IMR-90 (cell line): ENCODE measurements at places on chromosomes 6 and 20.
A peak's percentile ranks its signal among the peaks of the same experiment; 100 is the strongest.

DNA sequence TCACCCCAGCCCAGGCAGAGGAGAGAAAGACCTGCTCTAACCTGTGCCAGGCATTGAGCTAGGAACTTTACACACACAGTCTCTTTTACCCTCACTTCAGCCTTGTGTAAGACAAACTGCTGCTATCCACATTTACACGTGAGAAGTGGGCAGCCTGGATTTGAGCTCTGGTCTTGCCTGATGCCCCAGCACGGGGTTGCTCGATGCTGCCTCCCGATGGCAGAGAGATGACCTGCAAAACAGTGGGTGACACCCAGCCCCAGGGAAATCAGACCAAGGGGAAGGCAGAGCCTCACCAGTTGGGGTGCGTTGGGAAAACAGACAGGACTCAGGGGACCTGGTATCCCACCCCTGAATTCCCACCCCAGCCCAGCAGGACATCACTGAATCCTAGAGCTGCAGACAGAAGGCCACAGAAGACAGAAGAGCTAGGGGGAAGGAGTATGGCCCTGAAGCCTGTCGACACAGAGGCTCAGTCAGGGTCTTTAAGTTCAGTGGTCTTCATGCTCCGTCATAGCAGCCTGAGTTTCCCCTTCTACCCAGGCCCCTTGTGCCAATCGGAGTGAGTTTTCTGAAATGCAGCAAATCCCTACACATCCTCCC, 990 bp downstream of the BPI start:
- peak; percentile 38 for DNase-seq

DNA sequence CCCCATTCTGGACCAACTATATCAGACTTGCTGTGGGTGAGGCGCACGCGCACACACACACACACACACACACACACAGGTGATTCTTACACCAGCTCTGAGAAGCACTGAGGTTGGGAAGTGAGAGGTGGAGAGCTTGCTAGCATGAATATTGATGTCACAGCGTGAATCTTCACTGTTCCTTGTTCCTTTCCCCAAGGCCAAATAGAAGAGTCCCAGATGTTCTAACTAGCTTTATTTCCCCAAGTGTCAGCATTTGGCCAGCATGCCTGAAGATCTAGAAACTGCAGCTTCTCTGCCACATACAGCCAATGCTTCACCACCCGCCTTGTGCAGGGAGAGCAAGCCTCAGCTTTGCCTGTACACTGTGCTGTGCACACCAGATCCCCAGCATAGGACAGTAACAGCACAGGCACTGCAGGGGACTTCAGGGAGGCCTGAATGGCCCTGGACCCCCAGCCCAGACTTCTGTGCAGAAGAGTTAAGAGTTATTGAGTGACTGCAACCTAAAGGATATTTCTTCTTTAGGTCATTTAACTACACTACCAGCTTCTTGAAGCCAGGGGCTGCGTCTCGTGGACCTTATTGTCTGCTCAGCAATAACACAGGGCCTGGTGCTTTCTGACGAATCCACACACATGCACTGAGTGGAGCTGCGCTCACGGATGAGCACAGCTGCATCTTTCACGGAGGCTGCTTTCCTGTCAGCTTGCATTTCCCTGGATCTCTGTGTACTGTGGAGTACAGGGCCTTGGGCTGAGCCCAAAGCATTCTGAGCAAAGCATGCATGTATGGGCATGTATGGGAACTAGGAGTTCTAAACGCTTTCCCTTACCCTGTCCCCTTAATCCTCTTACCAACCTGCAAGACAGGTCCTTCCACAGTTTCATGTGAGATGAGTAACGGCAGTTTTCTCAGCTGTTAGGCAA, 13.9 kb upstream of the CD93 start:
- no peak for DNase-seq

- no peak for DNase-seq
These were observed 25.5 kb downstream of the DDO start for GRCh38 chr6:110389689-110390382.

DNA sequence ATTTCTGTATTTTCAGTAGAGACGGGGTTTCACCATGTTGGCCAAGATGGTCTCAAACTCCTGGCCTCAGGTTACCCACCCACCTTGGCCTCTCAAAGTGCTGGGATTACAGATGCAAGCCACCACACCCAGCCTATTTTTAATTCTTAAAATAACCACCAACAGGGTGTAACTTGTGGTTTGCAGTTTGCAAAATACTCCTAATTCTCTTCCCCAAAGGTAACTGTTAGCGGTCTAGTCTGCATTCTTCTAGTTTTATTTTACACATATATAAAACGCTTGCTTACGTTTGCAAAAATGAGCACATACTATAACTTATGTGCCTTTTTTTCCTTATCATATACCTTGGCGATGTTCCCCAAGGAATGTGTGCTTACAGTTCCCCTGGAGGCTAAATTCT, 25.6 kb upstream of the CHMP4B start:
- DNase-seq = no peak

- DNase-seq = no peak
These were observed 343.6 kb downstream of the FRK start for GRCh38 chr6:115717062-115717461.

GRCh38 chr6:3665608-3666007, 85.9 kb downstream of the PXDC1 start:
- DNase-seq = no peak

DNA sequence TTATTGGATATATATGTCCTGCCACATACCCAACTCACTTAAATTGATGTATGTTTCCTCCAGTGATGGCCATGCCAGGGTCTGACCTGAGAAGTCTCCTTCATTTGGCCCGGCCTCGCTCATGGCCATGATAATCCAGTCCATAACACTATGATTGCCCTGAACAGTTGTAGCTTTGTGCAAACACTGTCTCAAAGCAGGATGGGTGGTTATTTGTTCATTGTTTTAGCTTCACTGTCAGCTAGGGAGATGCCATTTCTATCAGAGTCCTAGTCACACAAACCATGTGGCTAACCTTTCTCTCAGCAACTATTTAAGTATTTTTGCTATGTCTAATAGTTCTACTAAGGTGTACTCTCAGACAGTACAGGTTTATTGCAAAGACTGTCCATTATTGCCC, 47.6 kb upstream of the ZNF337 start:
- no peak for DNase-seq

GRCh38 chr20:62210496-62210855, 9.6 kb downstream of the HRH3 start:
- no peak for DNase-seq

GRCh38 chr6:8562125-8562524, 126.8 kb upstream of the SLC35B3 start:
- DNase-seq = no peak

GRCh38 chr20:63973636-63974401, 4.1 kb upstream of the ZNF512B start:
- DNase-seq = peak; percentile 79

- DNase-seq = no peak
These were observed 1.3 kb upstream of the RNF217 start for GRCh38 chr6:124960757-124961463.

DNA sequence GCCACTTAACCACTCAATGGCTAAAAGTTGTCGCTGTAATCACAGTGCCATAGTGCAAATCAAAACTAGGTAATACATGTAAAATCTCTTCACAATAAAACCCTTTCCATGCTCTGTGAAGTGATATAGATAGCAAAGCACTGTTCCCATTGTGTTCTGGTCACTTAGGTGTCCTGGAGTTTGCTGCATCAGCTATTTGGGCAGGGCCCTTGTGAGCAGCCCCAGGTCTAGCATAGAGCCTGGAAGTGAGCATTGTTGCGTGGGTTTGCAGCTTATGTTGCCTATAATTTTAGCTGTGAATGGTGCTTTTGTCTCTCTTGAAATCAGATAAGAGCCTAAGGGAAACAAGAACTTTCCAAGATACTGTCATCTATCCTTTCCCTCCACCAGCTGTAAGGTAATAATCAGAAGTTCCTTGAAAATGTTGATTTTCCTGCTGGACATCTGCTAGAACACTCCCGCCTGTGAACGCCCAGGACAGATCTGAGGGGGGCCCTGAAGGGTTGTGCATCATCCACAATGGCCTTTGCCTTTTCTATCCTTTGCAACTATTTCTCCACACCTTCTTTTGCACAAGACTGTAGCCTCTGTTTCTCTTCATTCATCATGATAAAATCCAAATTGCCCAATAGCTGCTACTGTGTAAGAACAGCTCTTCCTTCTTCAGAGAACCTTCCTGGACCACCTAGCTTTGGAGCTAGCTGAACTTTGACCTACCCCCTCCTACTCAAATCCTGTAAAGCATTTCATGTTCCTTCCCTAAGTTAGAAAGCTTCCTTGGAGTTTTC, 57.0 kb downstream of the TNFAIP3 start:
- no peak for DNase-seq

DNA sequence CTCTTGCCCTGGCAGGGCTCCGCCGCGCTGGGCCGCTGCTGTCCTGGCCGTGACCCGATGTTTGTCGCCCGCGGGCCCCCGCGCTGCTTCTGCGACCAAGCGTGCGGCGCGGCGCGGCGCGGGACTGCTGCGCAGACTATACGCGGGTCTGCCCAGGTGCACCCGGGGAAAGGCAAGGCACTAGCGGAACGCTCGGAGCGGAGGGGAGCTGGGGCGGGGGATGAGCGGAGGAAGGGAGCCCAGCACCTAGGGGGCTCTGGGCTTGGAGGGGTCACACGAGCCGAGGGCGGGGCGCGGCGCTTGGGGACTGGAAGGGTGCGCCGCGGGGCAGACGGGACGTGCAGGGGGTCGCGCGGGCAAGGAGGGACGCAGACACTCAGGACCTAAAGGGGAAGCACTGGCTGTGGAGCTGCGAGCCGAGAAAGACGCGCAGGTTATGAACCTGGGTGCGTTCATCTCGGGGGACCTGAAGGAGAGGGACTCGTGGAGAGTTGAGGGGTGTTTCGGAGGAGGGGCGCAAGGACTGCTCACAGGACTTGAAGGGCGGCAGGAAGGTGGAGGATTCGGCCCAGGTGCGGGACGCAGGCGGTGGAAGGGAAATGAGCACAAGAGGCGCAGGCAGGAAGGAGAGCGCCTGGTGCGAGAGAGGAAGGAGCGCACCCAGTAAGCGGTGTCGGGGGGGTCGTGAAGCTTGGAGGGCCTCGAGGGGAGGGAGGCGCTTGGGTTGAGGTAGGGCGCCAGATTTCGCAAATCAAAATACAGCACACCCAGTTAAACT, 40.8 kb upstream of the ZNFX1 start:
- DNase-seq = no peak

DNA sequence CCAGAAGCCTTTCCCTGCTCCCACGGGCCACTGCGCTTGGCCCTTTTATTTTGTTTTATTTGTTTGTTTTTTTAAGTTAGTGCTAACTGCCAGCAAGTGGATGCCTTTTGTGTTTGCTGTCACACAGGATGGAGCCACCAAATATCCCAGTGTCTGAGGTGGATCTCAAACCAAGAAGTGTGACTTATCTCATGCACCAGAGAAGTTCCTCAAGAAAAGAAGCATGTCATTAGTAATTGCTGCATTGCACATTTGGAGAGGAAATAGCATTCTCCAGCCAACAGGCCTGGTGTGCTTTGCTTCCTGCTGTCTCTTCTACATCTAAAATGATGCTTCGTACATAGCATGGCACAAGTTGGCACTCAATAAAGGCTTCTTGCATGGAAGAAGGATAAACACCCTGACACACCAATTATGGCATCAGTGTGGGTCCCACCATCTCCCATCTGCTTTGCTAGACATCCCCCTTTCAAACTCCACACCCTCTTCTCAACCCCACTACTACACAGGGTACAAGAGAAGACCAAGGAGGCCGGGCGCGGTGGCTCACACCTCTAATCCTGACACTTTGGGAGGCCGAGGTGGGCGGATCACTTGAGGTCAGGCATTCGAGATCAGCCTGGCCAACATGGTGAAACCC, 1.9 kb upstream of the ATP9A start:
- DNase-seq = no peak

- no peak for DNase-seq
These were observed 329.5 kb upstream of the KHDRBS2 start for GRCh38 chr6:62615366-62616015.

- peak; percentile 63 for DNase-seq
These were observed 51.5 kb downstream of the SLC23A2 start for GRCh38 chr20:4949833-4950178.

GRCh38 chr6:67683960-67684359, 951.1 kb upstream of the ADGRB3 start:
- peak; percentile 49 for DNase-seq

DNA sequence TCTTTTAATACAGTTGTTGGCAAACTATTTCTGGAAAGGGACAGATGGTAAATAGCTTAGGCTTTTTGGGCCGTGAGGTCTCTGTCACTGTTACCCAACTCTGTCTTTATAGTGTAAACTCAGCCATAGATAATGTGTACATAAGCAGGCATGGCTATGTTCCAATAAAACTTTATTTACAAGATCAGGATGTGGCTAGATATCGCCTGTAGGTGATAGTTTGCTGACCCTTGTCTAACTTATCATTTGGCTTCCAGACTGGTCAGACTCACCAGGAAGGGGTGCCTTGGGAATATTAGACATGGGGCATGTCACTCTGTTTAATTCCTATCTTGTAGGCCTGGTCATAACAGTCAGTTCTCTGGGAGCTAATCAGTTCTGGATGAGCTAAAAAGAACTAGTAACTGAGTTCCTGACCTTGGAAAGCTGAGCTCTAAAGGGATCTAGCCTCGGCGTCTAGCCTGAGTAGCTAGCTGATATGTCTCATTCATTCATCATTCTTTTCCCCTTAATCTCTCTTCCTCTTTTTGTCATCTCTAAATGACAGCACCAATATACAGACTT, 163.6 kb downstream of the SLC16A10 start:
- DNase-seq = no peak

- no peak for DNase-seq
These were observed 137.9 kb downstream of the PKHD1 start for GRCh38 chr6:51949526-51949925.

DNA sequence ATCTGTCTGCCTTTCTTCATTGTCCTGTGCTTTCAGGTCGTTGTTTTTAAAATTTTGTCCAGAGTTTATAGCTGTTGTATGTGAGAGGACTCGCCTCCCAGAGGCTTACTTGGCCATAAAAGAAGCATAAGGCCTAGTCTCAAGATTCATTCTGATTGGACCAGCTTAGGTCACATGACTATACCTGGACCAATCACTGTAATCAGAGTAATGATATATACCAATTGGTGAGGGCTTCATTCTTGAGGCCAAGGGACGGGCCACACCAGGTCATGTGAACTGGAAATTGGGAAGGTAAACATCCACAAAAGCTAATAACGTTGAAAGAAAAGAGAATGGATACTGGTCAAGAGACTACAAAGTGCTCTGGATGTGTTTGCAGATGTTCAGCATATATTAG, 141.4 kb upstream of the SULF2 start:
- no peak for DNase-seq

- no peak for DNase-seq
These were observed 36.9 kb downstream of the APCDD1L start for GRCh38 chr20:58478141-58478805.

- DNase-seq = no peak
These were observed 22.0 kb downstream of the FAM8A1 start for GRCh38 chr6:17622144-17622543.
